AG09309 (cell line): ENCODE measurements at places on chromosomes 6 and 20.

GRCh38 chr6:112842330-112842685 is 495.2 kb downstream of the RFPL4B start:
- no peak for DNase-seq

- DNase-seq = no peak
These were observed 20.5 kb downstream of the COL20A1 start for GRCh38 chr20:63313349-63314014.

GRCh38 chr6:78561015-78561414 is 306.3 kb upstream of the IRAK1BP1 start:
- no peak for DNase-seq

DNA sequence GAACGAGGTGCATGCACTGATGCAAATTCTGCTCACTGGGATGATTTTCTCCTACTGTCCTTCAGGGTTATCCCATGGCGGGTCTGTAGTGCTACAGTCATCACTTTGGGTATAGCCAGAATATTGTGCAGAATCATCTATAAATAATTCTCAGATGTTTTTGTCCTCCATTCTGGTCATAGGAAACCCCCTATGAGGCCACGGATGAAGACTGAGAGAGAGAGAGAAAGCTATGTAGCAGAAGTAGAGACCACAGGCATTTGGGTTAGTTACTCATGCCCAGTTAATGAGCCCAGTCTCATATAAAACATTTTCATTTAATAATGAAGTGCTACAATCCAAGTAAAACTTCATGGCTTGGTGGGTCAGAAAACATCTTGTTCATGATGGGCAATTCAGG is 145.1 kb upstream of the PLN start:
- DNase-seq = no peak

- DNase-seq = no peak
These were observed 1.9 kb downstream of the SLC32A1 start for GRCh38 chr20:38725931-38726803.
